ENCODE measurements at places on chromosomes 3 and 15.
A peak's percentile ranks its signal among the peaks of the same experiment; 100 is the strongest.

- peak; percentile 75 for DNase-seq
These were observed 35.9 kb downstream of the HMCES start for GRCh38 chr3:129314386-129315222.

GRCh38 chr15:85621094-85621493, 173.6 kb downstream of the KLHL25 start:
- no peak for DNase-seq

DNA sequence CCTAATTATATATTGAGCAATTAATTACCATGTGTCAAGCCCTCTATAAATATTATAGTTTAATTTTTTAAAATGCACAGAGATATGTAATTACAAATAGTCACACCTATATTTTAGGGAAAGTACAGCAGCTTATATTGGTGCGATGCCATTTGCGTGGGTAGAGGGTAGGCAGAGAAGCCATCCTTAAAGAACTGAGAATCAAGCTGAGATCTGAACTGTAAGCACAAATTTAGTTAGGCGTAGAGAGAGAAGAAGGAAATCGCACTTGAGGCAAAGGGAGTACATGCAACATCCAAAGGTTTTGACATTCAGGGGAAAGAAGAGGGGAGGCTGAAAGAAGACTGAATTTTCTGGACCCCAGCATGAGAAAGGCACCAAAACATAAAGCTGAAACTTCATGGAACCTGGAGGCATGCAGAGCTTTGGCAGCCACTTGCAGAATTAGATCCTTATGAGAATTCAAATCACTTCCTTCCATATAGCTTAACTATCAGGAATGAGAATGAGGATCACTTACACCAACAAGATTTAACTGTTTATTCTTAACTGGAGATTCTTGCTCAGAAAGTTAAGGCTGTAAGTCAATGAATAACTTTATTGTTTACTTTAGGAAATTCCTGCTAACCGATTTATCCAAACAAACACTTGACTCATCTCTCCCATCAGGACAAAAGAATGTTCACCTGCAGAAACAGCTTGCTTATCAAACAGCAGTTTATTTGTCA, 114.3 kb downstream of the TGFBR2 start:
- no peak for DNase-seq

- DNase-seq, result no peak
These were observed 40.6 kb downstream of the SLC25A26 start for GRCh38 chr3:66261355-66261754.

DNA sequence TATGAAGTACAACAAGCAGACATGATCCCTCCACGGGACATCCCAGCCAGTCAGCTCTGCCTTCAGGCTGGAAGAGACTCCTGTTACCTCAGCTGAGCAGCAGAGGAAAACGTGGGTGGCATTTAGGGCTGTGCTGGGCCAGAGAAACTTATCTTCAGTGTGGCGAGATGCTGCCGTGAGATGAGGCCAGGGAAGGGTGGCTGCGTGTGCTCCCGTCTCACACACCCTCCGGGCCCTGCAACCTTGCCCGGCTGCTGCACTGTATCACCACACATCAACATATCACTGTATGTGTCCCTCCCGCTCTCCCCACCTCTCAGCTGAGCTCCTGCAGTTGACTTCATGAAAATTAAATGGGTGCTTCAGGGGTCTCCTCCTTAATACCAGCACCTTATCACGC, 23.4 kb downstream of the BMF start:
- no peak for DNase-seq

GRCh38 chr3:127495821-127496655, 94.5 kb downstream of the TPRA1 start:
- DNase-seq, result no peak

GRCh38 chr3:177430653-177431052, 233.4 kb upstream of the TBL1XR1 start:
- DNase-seq, result no peak

GRCh38 chr3:72768006-72768441, 80.2 kb downstream of the SHQ1 start:
- no peak for DNase-seq

DNA sequence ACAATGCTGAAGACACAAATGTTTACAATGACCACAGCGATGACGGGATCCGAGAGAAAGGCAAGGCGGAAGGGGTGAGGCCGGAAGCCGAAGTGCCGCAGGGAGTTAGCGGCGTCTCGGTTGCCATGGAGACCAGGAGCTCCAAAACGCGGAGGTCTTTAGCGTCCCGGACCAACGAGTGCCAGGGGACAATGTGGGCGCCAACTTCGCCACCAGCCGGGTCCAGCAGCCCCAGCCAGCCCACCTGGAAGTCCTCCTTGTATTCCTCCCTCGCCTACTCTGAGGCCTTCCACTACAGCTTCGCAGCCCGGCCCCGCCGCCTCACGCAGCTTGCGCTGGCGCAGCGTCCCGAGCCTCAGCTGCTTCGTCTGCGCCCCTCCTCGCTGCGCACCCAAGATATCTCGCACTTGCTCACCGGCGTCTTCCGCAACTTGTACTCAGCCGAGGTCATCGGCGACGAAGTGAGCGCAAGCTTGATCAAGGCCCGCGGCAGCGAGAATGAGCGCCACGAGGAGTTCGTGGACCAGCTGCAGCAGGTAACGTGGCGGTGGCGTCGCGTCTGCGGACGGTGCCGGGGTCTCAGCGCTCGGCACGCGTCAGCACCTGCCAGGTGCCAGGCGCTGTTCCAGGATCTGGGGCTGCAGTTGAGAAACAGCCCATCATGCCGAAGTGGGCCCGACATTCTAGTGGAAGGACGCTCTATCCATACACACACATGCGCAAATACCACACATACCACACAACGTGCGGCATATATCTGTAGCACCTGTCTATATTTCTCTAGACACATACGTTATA, at the start of gene DLEC1:
TSS of gene DLEC1 (plus strand) at position 108 of the 798 bp plus-strand sequence. CDS start at position 126, 18 bp downstream.
- DNase-seq, result no peak

DNA sequence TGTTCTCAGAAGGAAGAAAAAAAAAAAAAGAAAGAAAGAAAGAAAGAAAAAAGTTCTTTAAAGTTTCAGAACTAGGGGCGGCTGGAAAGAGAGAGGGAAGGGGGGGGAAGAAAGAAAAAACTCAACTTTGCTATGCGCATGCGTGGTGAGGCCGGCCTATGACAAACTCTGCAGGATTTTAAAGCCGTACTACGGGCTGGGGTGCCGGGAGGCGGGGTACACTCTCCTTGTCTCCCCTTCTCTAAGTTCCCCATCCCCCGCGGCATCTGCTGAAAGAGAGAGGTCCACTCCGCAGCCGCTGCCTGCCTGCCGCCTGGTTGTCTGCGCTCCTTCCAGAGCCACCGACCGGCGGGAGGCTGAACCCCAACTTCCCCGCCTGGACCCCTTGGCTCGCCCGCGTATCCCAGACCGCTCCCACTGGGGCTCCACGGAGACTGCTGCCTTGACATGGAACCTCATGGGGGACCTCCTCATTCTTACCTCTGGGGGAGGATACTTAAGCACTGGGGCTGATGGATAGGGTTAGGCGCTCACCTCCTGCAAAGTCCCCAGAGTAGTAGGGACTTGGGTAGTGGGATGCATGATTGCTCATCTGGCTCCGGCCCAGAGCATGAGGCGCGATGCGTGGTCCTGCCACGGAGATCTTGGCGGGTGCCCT, 1.4 kb upstream of the WNT5A start:
- peak; percentile 36 for DNase-seq

GRCh38 chr3:46946856-46947545, 29.5 kb downstream of the CCDC12 start:
- DNase-seq, result no peak

DNA sequence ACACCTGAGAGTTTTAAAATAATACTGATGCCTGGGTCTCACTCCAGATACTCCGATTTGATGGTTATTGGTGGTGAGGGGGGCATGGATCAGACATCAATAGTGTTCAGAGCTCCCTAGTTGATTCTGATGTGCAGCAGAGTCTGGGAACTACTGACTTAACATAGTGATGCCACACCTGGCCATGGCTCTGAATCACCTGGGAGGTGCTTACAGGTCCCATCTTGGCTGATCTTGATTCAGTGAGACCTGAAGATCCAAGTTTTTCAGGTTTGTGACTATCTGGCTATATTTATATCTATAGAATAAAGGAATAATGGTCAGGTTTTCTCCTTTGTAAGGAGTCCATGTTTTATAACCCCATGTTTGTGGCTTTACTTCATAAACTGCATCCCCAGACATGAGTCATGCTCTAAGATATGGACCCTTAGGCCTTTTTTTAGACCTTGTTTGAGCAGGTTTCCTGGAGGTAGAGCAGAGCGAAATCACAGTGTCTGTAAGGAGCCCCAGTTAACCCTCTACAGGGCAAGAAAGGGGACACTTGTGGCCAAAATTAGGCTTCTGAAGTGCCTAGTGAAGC, 101.4 kb downstream of the LARS2 start:
- no peak for DNase-seq

DNA sequence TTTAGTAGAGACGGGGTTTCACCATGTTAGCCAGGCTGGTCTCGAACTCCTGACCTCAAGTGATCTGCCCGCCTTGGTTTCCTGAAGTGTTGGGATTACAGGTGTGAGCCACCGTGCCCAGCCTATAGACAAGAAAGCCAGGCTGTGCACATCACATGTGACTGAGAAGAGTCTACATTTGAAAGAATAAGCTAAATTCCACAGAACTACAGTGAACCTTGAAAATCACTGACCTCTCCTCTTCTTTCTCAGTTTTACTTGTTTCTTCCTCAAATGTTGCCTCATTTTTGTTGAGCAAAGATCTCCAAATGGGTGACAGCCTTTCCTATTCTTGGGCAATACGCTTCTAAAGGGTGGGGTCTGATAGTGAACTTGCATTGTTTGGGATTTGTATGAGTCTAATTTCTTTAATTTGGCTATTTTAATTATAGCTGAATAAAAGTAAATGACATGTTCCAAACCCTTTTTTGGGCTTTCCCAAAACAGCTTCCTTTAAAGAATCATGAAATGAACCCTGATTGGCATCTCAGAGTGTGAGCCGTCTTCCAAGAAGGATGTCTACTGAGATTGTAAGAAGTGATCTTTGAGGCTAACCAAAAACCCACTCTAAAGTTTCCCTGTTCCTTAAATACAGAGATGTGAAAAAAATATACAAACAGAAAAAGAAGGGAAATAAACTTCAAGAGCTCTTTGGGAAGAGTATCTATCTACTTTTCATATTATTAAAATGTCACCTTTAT, 21.6 kb upstream of the SPTBN5 start:
- no peak for DNase-seq

DNA sequence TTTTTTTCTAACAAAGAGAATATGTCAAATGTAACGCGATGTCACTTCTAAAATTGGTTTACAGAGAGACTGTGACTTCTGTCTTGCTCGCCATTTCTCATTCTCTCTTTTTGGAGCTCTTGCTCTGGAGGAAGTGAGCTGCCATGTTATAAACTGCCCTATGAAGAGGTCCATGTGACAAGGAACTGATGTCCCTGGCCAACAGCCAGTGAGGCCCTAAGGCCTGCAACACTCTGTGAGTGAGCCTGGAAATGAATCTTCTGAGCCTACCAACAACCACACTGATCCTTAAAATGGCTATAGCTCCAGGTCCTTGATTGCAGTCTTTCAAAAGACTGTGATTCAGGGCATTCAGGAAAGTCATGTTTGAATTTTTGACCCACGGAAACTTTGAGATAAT, 49.9 kb downstream of the NMD3 start:
- no peak for DNase-seq

DNA sequence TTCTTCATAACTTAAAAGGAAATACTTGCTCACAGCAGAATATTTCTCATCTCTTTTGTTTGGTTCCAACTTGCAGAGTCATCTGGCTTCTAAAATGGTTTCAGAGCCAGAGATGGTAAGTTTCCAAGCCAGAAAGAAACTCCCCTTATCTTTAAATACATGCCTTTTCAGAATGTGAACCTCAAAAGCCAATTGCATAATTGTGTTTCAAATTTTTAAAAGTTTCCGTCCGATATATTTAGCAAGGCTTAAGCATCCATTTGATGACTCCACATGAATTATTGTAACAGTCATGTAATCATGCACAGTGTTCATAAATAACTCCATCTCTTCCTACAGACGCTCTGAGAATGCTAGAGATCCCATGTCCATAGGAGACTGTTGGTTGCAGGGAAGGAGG, 40.6 kb upstream of the C3orf80 start:
- no peak for DNase-seq

DNA sequence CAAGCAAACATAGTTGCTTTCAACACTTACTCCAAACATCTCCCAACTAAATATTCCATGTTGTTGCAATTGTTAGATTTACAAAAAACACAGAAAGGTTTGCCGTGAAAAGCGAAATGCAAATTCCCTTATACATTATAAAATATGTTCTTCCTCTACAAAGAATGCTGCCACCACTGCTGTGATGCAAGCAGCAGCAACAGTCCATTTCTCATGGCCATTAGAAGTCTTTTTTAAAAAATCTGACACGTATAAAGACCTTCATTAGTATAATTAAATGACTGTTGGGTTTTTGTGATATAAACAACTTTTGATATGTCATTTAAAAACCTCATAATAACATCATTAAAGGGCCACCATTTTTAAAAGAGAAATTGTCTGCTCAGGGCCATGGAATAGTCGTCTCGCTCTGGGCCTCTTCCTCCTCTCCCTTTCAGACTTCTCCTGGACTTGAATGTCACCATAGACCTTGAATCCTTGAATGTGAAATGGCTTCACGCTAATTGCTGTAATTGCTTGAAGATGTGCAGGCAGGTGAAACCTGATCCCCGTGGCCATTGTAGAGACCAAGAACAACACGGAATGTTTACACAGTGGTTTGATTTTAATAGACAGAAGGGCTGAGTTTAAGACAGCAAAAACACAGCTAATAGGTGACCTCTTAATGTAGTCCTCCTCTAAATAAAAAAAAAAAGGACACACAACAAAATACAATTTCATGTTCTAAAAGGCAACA, 450.4 kb downstream of the FOXP1 start:
- DNase-seq, result no peak

DNA sequence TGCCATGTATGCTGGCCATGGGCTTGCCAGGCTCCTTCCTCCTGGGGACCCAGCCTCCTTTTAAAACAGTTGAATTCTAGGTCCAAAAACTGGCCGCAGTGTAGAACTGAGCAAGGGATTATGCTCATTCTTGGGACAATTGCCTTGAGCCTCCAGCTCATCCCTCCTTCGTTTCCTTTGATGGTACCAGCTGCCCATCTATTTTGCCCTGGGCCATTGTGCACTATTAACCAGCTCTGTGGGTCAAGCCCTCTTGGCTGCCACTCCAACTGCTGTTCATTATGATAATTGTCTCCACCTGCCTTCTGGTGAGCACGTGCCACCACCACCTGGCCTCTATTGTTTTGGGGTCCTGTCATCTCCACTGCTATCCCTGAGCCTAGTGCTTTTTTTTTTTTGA, 75.8 kb upstream of the SYN2 start:
- no peak for DNase-seq

- DNase-seq, result no peak
These were observed 26.3 kb upstream of the GOLGA6C start for GRCh38 chr15:75231836-75232235.

GRCh38 chr15:59028387-59028955, 41.0 kb downstream of the RNF111 start:
- no peak for DNase-seq

GRCh38 chr3:27943106-27943505, 221.0 kb upstream of the EOMES start:
- no peak for DNase-seq

GRCh38 chr3:194686816-194687637, 1.3 kb downstream of the FAM43A start:
- DNase-seq, result no peak

- DNase-seq, result no peak
These were observed 63.6 kb downstream of the OSBPL10 start for GRCh38 chr3:31917303-31918005.

- no peak for DNase-seq
These were observed 10.7 kb upstream of the VPS8 start for GRCh38 chr3:184801241-184801785.

All from occipital lobe (tissue), 3 donors.